MCF 10A (cell line): ENCODE measurements at places on chromosomes 2 and 18. TPM values are rescaled to one million over a fixed set of nuclear protein-coding genes. Genes with fewer than 3 reads are reported as not detected.

MOGAT1 gene
- not detected in 2 replicates for total RNA-seq

- H3K4me1 ChIP-seq: peaks cover 35% of the 10 kb centered on the region
- no peaks in the 10 kb centered on the region for H3K27me3 ChIP-seq
- no peak for DNase-seq
- no peaks in the 10 kb centered on the region for H3K36me3 ChIP-seq
Measured at GRCh38 chr18:7607540-7608173, 40.5 kb downstream of the PTPRM start.

GRCh38 chr2:50401772-50402653 lies 629.9 kb downstream of the NRXN1 start:
- no peak overlapping the region for H3K27ac ChIP-seq
- H3K27me3 ChIP-seq: peaks cover 31% of the 10 kb centered on the region
- H3K4me1 ChIP-seq: no peaks in the 10 kb centered on the region
- peak; percentile 63 for DNase-seq
- H3K36me3 ChIP-seq: no peaks in the 10 kb centered on the region

GRCh38 chr2:216131175-216131926 lies 22.2 kb downstream of the XRCC5 start:
- no peaks in the 10 kb centered on the region for H3K4me1 ChIP-seq
- H3K36me3 ChIP-seq: no peaks in the 10 kb centered on the region
- DNase-seq: no peak
- no peak overlapping the region for H3K4me3 ChIP-seq

- no peaks in the 10 kb centered on the region for H3K36me3 ChIP-seq
- no peak overlapping the region for H3K27ac ChIP-seq
- H3K4me1 ChIP-seq: no peaks in the 10 kb centered on the region
- H3K27me3 ChIP-seq: peaks cover 74% of the 10 kb centered on the region
Measured at GRCh38 chr18:60413944-60414547, 41.5 kb upstream of the MC4R start.

DNA sequence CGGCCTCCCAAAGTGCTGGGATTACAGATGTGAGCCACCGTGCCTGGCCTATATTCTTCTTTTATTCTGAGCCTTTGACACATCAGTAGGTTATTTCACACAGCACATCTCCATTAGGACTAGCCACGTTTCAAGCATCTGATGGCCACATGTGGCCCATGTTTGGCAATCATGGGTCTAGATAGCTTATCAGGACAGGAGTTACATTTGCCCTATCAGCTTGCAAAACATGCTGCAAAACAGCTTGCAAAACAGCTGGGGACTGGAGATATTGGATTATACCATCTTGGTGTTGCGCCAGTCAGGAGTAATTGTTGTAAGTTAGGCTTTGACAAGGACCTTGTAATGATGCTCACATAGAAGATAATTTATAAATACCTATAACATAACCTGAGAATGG lies 94.9 kb downstream of the GBX2 start:
- H3K27me3 ChIP-seq: no peaks in the 10 kb centered on the region
- H3K4me3 ChIP-seq: no peak overlapping the region
- peaks cover 6% of the 10 kb centered on the region for H3K4me1 ChIP-seq
- H3K36me3 ChIP-seq: peaks cover under 1% of the 10 kb centered on the region
- H3K27ac ChIP-seq: no peak overlapping the region

- H3K27me3 ChIP-seq: no peaks in the 10 kb centered on the region
- no peak for DNase-seq
- H3K27ac ChIP-seq: no peak overlapping the region
- H3K4me3 ChIP-seq: no peak overlapping the region
- peaks cover 13% of the 10 kb centered on the region for H3K4me1 ChIP-seq
Measured at GRCh38 chr2:41924024-41924423, 123.8 kb upstream of the PKDCC start.

DNA sequence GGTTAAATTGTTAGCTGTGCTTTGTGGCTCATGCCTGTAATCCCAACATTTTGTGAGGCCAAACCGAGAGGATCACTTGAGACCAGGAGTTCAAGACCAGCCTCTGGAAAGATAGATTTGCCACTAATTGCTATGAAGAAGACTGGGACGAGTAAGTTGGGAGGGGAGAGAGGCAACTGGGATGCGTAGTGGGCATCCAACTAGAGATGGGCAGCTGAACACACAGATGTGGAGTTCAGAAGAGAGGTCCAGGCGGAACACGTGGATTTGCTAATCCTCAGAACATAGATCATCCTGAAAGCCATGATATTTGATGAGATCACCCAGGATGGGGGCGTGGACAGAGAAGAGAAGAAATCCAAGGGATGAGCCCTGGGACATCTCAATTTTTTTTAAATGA lies 48.7 kb downstream of the CYP26B1 start:
- no peaks in the 10 kb centered on the region for H3K27me3 ChIP-seq
- no peak overlapping the region for H3K4me3 ChIP-seq
- DNase-seq: no peak

- no peak overlapping the region for H3K4me3 ChIP-seq
- H3K27me3 ChIP-seq: peaks cover 72% of the 10 kb centered on the region
Measured at GRCh38 chr2:161947406-161947805, 126.6 kb downstream of the DPP4 start.

DNA sequence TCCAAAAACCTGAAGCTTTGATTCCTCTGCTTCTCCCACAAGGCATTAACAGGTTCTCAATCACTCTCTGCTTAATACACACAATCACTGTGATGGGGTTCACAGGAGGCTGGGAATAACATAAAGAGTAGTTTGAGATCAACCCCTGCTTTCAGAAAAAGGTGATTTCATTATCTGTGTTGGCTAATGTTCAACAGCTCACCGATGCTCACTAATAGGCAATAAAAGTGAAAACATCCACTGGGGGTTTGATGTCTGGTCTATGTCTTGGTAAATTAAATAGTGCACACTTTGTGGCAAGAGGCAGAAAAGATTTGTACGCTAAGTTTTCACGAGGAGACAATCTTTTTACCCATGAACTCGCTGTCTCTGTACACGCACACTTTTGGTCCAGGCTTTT lies 159.3 kb upstream of the SERPINE2 start:
- H3K27ac ChIP-seq: no peak overlapping the region
- peaks cover 6% of the 10 kb centered on the region for H3K4me1 ChIP-seq
- H3K36me3 ChIP-seq: no peaks in the 10 kb centered on the region

DNA sequence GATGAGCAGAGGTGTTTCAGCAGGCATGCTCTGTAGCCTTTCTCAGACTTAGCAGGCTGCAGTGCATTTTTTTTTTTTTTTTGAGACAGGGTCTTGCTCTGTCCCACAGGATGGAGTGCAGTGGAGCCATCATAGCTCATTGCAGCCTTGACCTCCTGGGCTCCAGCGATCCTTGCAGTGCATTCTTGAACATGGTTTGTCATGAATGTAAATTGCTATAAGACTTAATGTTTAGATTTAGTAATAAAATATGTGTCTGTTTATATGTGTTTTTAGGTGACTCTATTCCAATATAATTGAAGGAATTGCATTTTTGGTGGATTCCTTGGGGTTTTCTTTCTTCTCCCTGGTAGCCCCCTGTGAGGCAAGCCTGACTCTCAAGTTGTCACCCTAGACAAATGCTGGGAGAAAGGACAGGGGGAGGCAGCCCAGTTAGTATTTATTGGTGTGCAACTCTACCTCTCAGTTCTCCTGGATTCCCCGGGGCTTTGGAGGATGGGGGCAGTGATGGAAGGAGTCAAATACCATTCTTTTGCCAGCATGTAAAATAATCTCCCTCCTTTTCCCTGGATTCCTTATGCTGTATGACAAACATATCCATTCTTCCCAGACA lies 22.7 kb downstream of the LYPD6B start:
- no peak overlapping the region for H3K4me3 ChIP-seq
- H3K27ac ChIP-seq: no peak overlapping the region
- no peak for DNase-seq
- no peaks in the 10 kb centered on the region for H3K36me3 ChIP-seq
- no peaks in the 10 kb centered on the region for H3K4me1 ChIP-seq

DNA sequence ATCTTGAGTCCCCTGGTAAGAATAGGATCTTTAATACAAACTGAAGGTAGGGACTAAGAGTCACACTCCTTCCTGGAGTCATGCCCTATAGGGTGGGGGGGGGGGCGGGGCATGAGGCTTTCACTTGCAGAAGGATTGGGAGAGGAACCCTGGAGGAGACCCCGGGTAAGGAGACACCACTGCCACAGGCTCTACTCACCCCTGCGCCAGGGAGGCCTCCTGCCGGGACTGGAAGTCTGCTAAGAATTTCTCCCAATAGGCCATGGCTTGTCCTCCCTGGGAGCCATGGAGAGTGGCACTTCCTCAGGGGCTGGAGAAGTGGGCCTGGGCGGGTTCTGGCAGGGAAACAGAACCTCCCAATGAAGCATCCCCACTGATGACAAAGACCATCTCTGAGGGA lies 645.3 kb upstream of the RAB6C start:
- no peak for DNase-seq
- no peaks in the 10 kb centered on the region for H3K27me3 ChIP-seq
- no peaks in the 10 kb centered on the region for H3K4me1 ChIP-seq
- H3K27ac ChIP-seq: no peak overlapping the region
- H3K4me3 ChIP-seq: no peak overlapping the region
- no peaks in the 10 kb centered on the region for H3K36me3 ChIP-seq

DNA sequence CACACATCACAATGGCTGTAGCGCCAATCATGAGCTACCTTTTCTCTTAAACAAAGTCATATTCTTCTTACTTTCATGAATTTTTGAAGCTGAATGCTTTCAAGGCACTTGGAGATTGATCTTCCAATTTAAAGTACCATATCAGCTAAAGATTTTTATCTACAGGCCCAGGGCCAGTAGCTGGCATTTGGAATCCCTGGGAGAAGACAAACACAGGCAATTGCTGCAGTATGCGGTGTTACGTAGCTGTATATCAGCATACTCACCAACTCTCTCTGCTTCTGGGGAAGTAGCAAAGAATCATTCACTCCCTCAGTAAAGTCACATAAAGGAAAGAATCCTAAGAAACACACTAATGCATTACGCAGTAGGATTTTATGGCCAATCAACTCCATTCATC lies 202.3 kb downstream of the DLGAP1 start:
- DNase-seq: no peak
- no peak overlapping the region for H3K4me3 ChIP-seq
- no peaks in the 10 kb centered on the region for H3K36me3 ChIP-seq
- H3K27me3 ChIP-seq: peaks cover 94% of the 10 kb centered on the region
- no peaks in the 10 kb centered on the region for H3K4me1 ChIP-seq

DNA sequence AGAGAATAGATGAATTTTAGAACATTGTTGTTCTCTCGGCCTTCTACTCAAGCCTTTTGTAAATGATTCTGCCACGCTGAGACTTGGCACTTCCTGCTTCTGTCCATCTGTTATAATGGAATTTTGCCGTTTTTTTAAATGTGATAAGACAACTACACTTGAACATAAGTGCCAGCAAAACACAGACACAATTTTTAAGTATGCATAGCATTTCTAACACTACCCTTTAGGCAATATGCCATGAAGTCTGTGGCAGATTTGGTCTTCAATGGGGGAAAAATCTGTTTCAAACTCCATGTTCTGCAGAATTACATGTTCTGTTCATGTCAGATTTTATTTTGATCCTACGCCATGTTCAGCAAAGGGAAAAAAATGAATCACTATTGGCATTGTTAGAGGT lies 1170.7 kb upstream of the SLC39A10 start:
- no peak overlapping the region for H3K4me3 ChIP-seq
- no peaks in the 10 kb centered on the region for H3K27me3 ChIP-seq
- H3K27ac ChIP-seq: no peak overlapping the region
- no peak for DNase-seq

DNA sequence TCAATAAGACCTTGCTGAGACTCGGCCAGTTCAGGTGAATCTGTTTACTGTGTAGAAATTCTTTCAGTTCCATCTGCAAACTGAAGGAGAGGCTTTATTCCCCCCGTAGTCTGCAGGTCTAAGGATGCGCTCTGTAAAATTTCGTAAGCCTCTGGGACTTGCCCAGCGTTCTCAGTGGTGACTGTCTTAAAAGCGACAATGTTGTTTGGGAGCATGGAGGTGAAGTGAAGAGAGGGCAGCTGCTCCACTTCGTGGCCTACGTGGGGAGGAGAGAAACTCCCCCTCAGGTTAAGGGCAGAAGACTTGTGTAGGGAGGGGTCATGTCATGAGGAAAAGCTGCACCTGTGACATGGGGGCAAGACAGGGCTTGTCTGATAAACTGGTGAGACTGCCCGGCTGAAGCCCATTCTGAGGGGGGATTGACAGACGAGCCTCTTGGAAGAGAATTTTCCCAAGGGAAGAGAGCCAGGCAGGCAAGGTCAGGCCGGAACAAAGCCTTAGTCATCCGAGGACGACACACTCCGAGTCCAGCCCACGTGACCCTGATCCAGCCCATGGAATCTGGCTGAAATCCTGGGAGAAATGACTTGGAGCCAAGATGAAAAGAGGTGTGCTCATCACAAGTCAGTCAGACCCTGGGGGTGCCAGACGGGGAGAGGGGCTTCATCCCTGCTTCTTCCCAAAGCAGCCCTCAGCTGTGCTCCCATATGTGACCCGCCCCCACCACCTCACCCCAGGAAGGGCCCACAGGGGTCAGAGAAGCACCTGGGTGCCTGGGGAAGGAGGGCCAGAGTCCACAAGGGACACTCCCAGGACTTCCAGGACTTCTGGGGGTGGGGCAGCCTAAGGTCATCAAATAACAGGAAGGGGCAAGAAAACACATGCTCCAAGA lies 88.5 kb upstream of the SH3BP4 start:
- no peak overlapping the region for H3K4me3 ChIP-seq
- H3K36me3 ChIP-seq: no peaks in the 10 kb centered on the region
- peak; percentile 93 for DNase-seq
- peak overlapping the region; percentile 82 for H3K27ac ChIP-seq

ST6GAL2 gene
- total RNA-seq: 0.34 and 0.68 TPM in 2 replicates

LYPD1 gene
- total RNA-seq: not detected in 2 replicates

DNA sequence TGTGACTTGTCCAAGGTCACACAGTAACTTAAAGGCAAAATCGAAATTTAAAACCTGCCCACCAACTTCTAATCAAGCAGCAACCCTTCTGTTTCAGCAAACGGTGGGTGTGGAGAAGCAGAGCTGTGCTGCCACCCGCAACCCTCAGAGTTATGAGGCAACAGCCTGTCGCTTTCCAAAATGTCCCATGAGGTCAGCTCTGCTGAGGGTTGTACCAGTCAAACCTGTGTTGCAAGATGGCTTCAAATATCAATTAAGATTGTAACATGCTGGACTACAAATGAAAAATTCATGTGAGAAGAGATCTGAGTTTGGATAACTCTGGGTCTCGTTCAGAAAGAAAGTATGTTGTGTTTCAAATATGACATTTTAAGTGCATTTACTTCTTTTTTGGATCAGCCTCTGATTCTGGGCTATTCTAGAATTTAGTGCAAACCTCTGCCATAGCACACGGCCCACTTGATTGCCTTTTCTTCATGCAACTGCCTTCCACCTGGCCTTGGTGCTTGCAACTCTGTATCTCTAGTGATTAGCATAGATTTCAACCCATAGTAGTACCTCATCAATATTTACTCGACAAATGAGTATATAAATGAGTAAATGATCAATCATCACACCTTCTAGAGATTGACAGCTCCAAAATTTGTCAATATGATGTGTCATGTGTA lies 69.3 kb downstream of the TIMM21 start:
- H3K4me3 ChIP-seq: no peak overlapping the region
- DNase-seq: no peak
- H3K27ac ChIP-seq: no peak overlapping the region
- peaks cover 5% of the 10 kb centered on the region for H3K4me1 ChIP-seq
- H3K36me3 ChIP-seq: no peaks in the 10 kb centered on the region

BUB1 gene
- 23.0 and 25.5 TPM in 2 replicates for total RNA-seq
